CD8-positive, alpha-beta memory T cell (primary cell): ENCODE measurements at places on chromosomes 1 and 21.

DNA sequence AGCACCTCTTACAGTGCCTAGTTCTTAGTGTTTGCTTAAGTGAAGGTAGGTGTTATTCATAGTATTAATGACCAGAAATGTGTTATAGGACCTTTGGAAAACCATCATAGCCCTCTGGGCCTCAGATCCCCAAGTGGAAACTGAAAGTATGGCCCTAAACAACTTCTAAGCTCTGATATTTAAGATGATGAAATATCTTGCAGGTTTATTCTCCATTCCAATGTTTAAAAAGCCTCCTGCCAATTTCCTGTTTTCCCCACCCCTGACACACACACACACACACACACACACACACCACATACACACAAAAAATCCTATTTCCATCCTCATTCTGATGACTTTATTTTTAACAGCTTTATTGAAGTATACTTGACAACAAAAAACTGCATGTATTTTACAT lies 108.2 kb downstream of the DIRAS3 start:
- no peak overlapping the region for H3K4me3 ChIP-seq
- DNase-seq = no peak
- H3K4me1 ChIP-seq = no peaks in the 10 kb centered on the region
- no peak overlapping the region for H3K27ac ChIP-seq
- no peaks in the 10 kb centered on the region for H3K36me3 ChIP-seq
- no peaks in the 10 kb centered on the region for H3K27me3 ChIP-seq

GRCh38 chr21:34552360-34553098 lies 40.5 kb upstream of the KCNE1 start:
- no peak overlapping the region for H3K27ac ChIP-seq
- H3K4me1 ChIP-seq = no peaks in the 10 kb centered on the region
- DNase-seq = no peak
- no peak overlapping the region for H3K4me3 ChIP-seq
- H3K36me3 ChIP-seq = no peaks in the 10 kb centered on the region

- H3K4me3 ChIP-seq = no peak overlapping the region
- H3K36me3 ChIP-seq = no peaks in the 10 kb centered on the region
- no peak overlapping the region for H3K27ac ChIP-seq
- no peaks in the 10 kb centered on the region for H3K4me1 ChIP-seq
Observed at GRCh38 chr21:42213082-42213774, 5.7 kb upstream of the ABCG1 start.

GRCh38 chr1:117164209-117164608 lies 42.7 kb upstream of the TRIM45 start:
- no peaks in the 10 kb centered on the region for H3K27me3 ChIP-seq
- H3K4me1 ChIP-seq = no peaks in the 10 kb centered on the region
- DNase-seq = no peak
- no peak overlapping the region for H3K4me3 ChIP-seq

- no peak overlapping the region for H3K4me3 ChIP-seq
- H3K36me3 ChIP-seq = no peaks in the 10 kb centered on the region
- no peak for DNase-seq
- no peak overlapping the region for H3K27ac ChIP-seq
- H3K27me3 ChIP-seq = no peaks in the 10 kb centered on the region
Observed at GRCh38 chr1:44905276-44905675, 62.2 kb upstream of the PTCH2 start.

DNA sequence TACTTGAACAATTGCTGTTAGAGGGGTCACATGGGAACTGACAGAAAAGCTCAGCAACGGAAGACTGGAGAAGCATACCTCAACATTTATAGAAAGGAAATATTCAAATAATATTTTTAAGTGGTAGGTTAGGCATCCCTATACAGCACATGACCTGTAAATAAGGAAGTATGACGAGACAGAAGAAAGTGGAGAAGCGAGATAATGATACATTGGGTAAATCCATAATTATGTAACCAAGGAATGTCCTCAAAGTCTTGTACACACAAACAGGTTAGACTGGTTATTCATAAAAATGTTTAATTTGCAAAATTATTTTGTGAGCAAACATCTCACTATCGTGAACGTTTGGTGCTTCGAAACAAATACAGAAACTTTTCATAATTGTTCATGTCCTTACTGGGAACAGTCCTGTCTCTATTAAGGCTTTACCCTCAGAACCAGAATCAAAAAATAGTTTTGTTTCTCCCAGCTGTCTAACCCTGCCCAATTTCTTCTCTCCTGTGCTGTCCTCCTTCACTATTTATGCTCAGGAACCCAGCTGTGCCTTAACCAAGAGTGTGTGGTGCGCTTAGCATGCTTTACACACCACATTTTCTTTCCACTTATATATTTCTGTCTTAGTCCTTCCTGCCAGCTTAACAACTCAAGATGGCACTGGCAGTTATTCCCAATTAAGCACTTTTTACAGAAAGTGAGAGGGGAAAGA lies 10.2 kb downstream of the KMO start:
- no peak for DNase-seq
- no peak overlapping the region for H3K4me3 ChIP-seq
- no peak overlapping the region for H3K27ac ChIP-seq
- H3K27me3 ChIP-seq = no peaks in the 10 kb centered on the region
- H3K36me3 ChIP-seq = no peaks in the 10 kb centered on the region
